ENCODE measurements at places on chromosomes 1 and 21.

DNA sequence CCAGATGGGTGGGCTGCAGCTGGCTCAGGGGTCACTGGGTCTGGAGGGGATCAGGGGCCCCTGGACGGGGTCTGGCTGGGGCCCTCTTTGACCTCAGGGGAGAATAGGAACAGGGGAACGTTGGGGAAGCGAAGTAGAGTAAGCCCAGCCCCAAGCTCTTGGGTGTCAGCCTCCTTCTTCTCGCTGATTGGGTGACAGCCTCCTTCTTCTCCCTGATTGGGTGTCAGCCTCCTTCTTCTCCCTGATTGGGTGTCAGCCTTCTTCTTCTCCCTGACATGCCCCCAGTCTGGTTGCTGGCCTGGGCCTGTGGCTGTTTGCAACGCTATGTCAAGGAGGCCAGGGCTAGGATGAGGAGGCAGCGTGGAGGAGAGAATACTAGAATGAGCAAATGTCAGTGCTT, 76.7 kb upstream of the CASZ1 start:
- no peak for DNase-seq
- no peak overlapping the region for H3K4me3 ChIP-seq
- H3K4me1 ChIP-seq, result no peaks in the 10 kb centered on the region

GRCh38 chr1:11653861-11654136, 430 bp downstream of the FBXO2 start:
- H3K36me3 ChIP-seq, result no peaks in the 10 kb centered on the region
- H3K27ac ChIP-seq, result no peak overlapping the region
- peaks cover 12% of the 10 kb centered on the region for H3K27me3 ChIP-seq

GRCh38 chr1:81446000-81446669, 354.6 kb upstream of the ADGRL2 start:
- H3K27me3 ChIP-seq, result no peaks in the 10 kb centered on the region
- H3K4me3 ChIP-seq, result no peak overlapping the region
- H3K27ac ChIP-seq, result no peak overlapping the region
- no peak for DNase-seq
- no peaks in the 10 kb centered on the region for H3K4me1 ChIP-seq

DNA sequence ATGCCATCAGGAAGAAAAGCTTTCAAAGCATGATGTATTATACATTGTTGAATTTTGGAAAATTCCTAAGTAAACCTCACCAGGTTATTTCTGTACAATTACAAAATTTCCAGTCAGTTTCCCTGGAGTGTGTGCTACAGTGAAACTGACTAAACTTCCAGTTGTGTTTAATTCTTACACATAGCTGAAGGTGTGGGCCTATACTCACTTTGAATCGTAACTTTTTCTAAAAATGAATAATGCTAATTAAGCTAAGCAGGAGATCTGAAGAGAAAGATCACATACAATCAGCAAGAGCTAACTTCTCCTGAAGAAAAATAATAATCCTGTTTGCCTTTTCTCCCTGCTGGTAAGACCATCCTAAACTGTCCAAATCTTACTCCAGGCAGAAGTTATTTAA, 537.2 kb upstream of the PBX1 start:
- no peaks in the 10 kb centered on the region for H3K4me1 ChIP-seq
- H3K4me3 ChIP-seq, result no peak overlapping the region
- no peaks in the 10 kb centered on the region for H3K27me3 ChIP-seq
- DNase-seq, result no peak

- no peaks in the 10 kb centered on the region for H3K36me3 ChIP-seq
- DNase-seq, result no peak
- peaks cover 18% of the 10 kb centered on the region for H3K4me1 ChIP-seq
- H3K27ac ChIP-seq, result no peak overlapping the region
- peaks cover 13% of the 10 kb centered on the region for H3K27me3 ChIP-seq
Measured at GRCh38 chr1:26822737-26823395, 3.6 kb upstream of the ZDHHC18 start.

GRCh38 chr1:119068427-119068826, 72.0 kb downstream of the WARS2 start:
- H3K4me1 ChIP-seq, result no peaks in the 10 kb centered on the region
- DNase-seq, result no peak
- peaks cover 21% of the 10 kb centered on the region for H3K36me3 ChIP-seq
- H3K4me3 ChIP-seq, result no peak overlapping the region

GRCh38 chr1:225504776-225505175, 76.9 kb upstream of the LBR start:
- H3K27ac ChIP-seq, result no peak overlapping the region
- H3K4me1 ChIP-seq, result no peaks in the 10 kb centered on the region
- H3K4me3 ChIP-seq, result no peak overlapping the region
- DNase-seq, result no peak

DNA sequence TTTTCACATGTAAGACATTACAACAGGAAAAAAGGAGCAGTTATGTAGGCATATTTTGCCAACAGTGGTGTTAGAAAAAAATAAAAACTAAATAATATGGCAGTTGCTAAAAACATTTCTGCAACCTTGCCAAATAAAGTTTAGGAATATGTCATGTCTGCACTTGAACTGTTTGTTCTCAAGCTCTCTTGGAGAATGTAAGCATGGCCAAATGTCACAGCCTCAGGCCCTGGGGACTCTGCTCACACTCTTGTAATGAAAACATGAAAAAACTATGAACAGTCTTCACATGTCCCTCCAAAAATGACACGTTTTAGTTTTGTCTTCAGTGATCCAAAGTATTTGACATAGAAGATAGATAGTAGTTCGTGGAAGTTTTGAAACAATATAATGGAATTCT, 753.3 kb downstream of the LTN1 start:
- no peaks in the 10 kb centered on the region for H3K36me3 ChIP-seq
- no peak overlapping the region for H3K4me3 ChIP-seq
- DNase-seq, result no peak
- H3K27ac ChIP-seq, result no peak overlapping the region
- no peaks in the 10 kb centered on the region for H3K4me1 ChIP-seq
- H3K27me3 ChIP-seq, result no peaks in the 10 kb centered on the region

DNA sequence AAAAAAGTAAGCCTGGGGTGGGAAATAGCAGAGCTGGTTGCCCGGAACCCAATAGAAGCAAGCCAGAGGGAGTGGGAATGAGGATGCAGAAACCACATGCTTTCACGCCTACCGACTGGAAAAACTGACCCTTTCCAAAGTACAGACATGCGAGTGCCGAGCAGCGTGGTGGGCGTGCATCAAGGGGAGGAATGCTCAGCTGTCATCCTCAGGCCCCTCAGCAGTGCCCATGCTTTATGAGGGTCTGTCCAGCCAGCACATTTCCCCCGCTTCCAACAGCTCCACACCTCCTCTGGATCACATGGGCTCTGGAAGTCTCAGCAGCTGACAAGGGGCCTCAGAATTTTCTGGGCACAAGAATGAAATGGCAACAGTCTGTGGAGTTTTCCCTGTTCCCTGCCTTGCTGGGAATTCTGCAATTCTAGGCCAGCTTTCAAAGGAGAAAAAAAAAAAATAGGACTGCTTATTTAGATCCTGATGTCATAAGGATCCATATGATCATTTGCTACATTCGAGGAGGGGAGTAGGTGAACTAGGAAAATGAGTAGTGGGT, 19.1 kb upstream of the IKBKE start:
- H3K4me1 ChIP-seq, result no peaks in the 10 kb centered on the region
- H3K36me3 ChIP-seq, result peaks cover 32% of the 10 kb centered on the region
- H3K27me3 ChIP-seq, result no peaks in the 10 kb centered on the region
- DNase-seq, result no peak

DNA sequence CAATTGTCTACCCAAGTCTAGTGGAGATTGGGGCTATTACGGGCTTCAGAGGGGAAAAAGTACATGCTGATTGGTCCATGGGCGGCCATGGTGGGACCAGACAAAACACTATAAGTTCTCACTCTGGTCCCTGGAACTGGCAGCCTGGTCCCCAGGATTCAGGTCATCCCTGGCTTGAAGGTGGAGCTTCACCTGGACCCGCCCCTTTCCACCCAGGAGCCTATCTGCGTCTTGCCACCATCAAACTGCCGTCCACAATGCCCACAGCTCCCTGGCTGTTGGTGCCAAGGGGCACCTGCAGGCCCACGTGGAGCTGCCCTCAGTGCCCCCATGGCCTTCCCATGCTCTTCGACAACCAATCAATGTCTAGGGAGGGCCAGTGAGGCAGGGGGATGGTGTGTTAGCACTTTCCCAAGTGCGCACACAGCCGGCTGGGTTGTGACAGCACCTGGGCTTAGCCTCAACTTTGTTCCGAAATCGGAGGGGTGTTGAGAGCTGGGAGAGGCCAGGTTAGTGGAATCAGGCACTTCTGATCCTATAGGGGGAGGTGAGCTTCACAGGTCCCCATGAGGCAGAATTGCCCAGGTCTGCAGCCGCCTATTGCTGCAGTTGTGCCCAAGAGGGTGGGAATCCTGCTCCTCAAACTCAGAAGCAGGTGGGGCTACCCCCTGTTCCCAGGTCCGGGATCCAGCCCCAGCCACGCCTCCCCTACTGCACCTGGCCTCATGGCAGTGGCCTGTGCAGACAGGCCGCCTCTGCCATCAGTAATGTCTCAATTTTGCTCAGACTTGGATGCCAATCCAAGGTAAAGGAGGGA, 1369.4 kb upstream of the PRMT6 start:
- no peak overlapping the region for H3K27ac ChIP-seq
- H3K4me3 ChIP-seq, result no peak overlapping the region
- no peaks in the 10 kb centered on the region for H3K4me1 ChIP-seq
- no peaks in the 10 kb centered on the region for H3K27me3 ChIP-seq
- no peaks in the 10 kb centered on the region for H3K36me3 ChIP-seq

DNA sequence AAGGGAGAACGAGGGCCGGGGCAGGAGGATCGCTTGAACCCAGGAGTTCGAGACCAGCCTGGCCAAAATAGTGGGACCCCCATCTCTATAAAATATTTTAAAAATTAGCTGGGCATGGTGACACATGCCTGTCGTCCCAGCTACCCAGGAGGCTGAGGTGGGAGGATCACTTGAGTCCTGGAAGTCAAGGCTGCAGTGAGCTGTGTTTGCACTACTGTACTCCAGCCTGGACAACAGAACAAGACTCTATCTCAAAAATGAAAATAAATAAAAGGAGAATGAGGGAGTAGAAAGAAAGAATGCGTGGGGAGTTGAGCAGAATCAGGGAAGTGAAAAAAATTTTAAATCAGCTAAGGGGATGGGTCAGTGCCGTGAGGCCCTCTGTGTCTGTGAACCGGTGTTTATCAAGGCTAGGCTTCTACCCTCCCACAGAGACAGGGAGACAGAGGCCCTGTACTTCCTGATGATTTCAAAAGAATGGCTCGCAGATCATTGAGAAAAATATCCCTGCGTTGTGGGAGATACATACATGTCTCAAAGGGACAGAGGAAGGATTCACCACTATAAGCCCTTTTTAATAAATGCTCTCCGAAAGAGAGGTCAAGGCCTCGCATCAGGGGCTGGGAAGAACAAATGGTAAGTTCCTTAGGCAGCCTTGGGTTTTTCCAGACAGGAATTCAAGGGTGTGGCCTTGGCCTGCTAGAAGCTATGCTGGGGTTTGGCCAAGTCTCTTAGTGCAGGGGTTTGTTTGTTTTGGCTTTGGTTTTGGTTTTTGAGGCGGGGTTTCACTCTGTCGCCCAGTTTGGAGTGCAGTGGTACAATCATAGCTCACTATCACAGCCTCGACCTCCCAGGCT, 20.7 kb downstream of the IL10RB start:
- peak overlapping the region; percentile 81 for H3K27ac ChIP-seq
- peaks cover 12% of the 10 kb centered on the region for H3K4me1 ChIP-seq
- DNase-seq, result no peak
- H3K27me3 ChIP-seq, result no peaks in the 10 kb centered on the region
- peaks cover 29% of the 10 kb centered on the region for H3K36me3 ChIP-seq

GRCh38 chr1:119703666-119704450, 7.9 kb upstream of the PHGDH start:
- H3K27ac ChIP-seq, result no peak overlapping the region
- H3K4me3 ChIP-seq, result no peak overlapping the region
- no peak for DNase-seq
- peaks cover 7% of the 10 kb centered on the region for H3K36me3 ChIP-seq

- no peaks in the 10 kb centered on the region for H3K4me1 ChIP-seq
- no peak for DNase-seq
- H3K27ac ChIP-seq, result no peak overlapping the region
- H3K36me3 ChIP-seq, result no peaks in the 10 kb centered on the region
Measured at GRCh38 chr1:67745875-67746698, 61.1 kb downstream of the GADD45A start.

- H3K4me3 ChIP-seq, result peak overlapping the region; percentile 88
- no peaks in the 10 kb centered on the region for H3K36me3 ChIP-seq
- no peak for DNase-seq
- H3K4me1 ChIP-seq, result peaks cover 55% of the 10 kb centered on the region
- no peak overlapping the region for H3K27ac ChIP-seq
- no peaks in the 10 kb centered on the region for H3K27me3 ChIP-seq
Measured at GRCh38 chr1:185314411-185314810, 2.6 kb downstream of the IVNS1ABP start.

DNA sequence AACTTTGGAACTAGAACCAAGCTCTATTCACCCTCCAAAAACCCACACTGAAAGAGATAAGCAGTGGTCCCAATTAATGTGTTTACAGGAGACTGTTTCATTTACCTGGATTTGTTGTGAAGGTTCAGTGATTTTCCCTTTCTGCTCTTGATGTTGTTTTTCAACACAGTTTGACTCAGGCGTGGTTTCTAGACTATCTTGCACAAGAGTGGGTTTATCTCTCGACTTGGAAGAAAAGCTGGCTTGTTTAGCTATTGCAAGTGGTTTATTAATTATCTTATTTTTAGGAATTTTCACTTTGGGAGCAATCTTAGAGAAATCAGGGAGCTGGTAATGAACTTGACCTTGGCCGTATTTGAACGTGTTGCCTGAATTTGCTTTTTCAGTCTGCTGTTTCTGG, 5.3 kb downstream of the AKNAD1 start:
- DNase-seq, result no peak
- peaks cover 35% of the 10 kb centered on the region for H3K27me3 ChIP-seq
- no peak overlapping the region for H3K4me3 ChIP-seq

GRCh38 chr1:169047074-169047473, 59.4 kb upstream of the ATP1B1 start:
- no peak overlapping the region for H3K4me3 ChIP-seq
- H3K27me3 ChIP-seq, result peaks cover 4% of the 10 kb centered on the region
- DNase-seq, result no peak
- H3K27ac ChIP-seq, result no peak overlapping the region
- peaks cover 24% of the 10 kb centered on the region for H3K4me1 ChIP-seq
- no peaks in the 10 kb centered on the region for H3K36me3 ChIP-seq

- H3K27me3 ChIP-seq, result peaks cover 13% of the 10 kb centered on the region
- H3K4me1 ChIP-seq, result peaks cover 11% of the 10 kb centered on the region
- no peak overlapping the region for H3K27ac ChIP-seq
- DNase-seq, result peak; percentile 49
Measured at GRCh38 chr1:38527373-38527966, 332.1 kb downstream of the RRAGC start.

DNA sequence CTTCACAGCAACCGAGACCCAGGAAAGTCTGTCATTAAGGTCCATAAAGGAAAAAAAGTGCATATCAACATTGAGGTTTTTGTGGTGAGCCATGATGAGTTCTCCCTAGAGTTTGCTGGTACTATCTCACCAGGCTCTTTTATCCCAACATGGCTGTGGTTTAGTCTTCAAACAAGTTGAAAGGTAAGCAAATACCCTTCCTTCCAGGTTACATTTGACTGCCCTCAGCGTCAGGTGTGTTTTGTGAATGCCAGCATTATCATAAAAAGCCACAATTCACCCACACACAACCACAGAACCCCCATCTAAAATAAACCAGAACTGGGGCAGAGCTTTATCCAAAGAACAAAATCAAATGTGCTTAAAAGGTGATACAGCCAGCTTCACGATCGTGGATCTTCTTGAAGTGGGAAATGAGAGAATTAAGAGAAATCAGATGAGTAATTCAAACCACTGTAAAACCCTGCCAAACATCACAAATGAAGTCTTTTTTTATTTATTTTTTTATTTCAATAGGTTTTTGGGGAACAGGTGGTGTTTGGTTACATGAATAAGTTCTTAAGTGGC, 64.7 kb downstream of the SETD4 start:
- H3K36me3 ChIP-seq, result no peaks in the 10 kb centered on the region
- no peak overlapping the region for H3K4me3 ChIP-seq
- no peak for DNase-seq

Data from naive B cell (primary cell).